ENCODE measurements at places on chromosomes 7 and 10.

DNA sequence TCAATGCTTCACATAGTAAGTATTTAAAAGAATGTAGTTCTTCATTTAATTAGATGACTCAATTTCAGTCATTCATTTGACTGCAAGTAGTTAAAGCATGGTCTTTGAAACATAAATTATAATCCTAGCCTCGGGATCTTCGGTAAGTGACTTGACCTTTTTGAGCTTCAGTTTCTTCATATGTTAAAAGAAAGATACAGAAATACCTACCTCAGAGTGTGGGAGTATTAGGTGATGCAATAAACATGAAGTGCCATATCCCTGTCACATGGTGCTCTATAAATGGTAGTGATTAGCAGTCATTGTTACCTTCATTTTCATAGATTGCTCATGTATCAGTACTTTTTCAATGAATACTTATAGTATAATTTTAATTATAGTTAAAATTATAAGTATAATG, 31.2 kb upstream of the UMAD1 start:
- no peak for DNase-seq

DNA sequence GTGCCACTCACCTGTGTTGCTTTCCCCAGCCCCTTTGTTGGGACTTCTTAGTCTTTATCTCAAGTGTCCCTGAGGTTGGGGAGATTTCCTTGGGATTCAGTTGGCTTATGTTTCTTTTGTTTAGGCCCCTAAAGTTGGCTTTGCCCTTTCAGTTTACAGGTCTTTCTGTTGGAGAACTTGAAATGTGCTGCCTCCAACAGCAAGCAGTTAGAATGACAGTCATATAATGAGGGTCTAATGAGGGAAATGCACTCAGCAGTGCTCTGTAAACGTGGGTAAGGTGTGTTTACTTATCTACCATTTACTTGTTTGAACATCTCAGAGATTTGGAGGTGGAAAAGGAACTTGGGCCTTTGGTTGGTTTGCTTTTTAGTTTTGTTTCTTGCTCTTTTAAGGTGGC, 191.4 kb upstream of the STK17A start:
- no peak for DNase-seq

DNA sequence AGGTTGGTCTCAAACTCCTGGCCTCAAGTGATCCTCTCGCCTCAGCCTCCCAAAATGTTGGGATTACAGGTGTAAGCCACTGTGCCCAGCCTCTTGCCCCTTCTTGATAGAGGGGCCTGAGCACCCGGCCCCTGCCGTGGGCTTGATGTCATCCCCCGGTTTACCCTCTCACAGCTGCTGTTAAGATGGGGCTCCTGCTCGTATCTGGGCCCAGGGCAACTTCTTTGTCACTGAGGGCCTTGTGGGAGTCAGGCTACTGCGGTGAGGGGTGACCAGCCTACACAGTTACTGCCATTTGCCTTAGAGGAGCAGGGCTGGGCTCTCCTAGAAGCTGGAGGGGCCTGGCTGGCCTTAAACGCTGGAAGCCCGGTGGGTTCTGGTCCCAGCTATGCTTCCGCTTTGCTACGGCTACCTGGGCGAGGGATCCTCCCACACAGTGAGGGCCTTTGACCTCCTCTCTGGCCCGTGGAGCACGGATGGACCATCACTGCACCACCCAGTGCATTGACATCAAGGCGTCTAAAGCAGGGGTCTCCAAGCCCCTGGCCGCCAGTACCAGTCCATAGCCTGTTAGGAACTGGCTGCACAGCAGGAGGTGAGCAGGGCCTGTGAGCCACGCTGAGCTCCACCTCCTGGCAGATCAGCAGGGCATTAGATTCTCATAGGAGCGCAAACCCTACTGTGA, 1.1 kb upstream of the TMEM130 start:
- peak; percentile 57 for DNase-seq

DNA sequence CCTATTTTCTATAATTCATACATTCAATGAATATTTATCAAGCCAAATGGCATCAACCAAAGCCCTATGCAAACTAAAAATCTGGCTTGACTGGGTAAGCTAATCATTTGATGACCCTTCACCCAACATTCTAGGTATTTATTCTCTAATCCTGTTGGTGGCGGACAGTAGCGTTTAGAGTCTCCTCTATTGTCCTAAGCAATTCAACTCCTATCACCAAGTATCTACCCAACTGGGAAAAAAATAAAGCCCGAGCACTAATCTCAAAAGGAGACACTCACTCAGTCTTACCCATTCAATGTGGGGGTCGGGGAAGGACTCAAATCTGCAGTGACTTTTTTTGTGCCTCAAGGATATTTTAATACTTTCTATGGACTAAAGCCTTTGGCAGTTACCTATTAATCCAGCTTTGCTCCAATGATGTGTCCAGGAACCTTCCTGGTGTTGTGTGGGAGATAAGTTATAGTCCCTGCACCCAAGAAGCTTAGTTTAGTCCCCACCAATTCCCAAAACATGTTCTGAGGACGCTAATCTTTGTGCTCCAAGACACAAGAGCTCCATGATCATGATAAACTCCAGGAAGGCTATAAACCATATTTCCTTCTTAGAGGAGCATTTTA, 30.6 kb downstream of the DNMBP start:
- DNase-seq: no peak

- no peak for DNase-seq
Measured at GRCh38 chr7:137661634-137662033, 185.1 kb downstream of the DGKI start.

GRCh38 chr10:120095875-120096274, 203.3 kb downstream of the SEC23IP start:
- DNase-seq: no peak

DNA sequence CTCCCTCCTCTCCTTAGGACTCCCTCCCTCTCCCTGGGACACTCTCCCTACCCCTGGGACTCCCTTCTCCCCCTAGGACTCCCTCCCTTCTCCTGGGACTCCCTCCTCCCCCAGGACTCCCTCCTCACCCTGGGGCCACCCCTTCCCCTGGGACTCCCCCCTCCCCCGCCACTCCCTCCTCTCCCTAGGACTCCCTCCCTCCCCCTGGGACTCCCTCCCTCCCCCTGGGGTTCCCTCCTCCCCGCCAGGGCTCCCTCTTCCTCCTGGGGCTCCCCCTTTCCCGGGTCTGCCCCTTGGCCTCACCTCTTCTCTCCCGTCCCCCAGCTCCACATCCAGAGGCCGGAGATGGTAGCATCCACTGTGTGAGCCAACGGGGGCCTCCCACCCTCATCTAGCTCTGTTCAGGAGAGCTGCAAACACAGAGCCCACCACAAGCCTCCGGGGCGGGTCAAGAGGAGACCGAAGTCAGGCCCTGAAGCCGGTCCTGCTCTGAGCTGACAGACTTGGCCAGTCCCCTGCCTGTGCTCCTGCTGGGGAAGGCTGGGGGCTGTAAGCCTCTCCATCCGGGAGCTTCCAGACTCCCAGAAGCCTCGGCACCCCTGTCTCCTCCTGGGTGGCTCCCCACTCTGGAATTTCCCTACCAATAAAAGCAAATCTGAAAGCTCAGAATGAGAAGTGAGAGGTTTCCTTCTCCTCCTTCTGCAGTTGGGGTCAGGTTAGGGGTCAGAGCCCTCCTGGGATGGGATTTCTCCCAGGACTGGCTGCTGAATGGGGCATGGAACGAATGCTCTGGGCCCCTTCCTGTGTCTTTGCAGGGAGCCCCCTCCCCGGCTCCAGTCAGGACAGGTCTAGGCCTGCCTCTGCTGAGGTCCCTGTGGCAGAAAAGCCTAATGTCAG, 1.4 kb upstream of the MUC17 start:
- DNase-seq: no peak

DNA sequence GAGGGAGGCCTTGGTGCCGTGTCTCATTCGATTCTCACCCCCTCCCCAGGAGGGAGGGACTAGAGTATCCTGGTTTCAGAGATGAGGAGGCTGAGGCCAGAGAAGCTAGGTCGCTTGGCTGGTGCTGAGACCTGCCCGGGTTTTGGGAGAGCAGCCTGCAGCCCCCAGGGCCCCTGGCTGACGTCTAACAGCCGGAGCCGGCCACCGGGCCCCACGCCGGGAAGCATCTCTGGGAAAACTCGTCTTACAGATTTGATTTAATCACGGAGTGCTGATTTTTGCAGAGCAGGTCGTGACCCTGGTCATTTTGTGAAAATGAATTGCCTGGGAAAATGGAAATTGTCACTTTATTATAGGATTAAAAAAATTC, 97.5 kb downstream of the MICALL2 start:
- peak; percentile 47 for DNase-seq

DNA sequence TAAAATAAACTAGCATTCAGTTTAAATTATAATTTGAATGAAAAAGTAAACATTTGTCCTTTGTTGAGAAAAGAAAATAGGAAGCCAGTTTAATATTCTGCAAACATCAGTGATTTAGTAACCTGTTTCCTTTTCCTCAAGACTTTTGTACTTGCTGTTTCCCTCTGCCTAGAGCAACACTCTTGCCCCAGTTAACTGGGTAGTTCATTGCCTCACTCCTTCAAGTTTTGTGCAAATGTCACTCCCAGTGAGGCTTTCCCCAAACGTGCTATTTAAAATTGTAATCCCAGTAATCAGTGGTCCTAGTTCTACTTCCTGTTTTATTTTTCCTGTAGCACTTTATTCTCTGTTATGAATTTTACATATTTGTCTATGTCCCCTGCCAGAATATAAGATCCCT, 23.8 kb downstream of the DLD start:
- DNase-seq: no peak

DNA sequence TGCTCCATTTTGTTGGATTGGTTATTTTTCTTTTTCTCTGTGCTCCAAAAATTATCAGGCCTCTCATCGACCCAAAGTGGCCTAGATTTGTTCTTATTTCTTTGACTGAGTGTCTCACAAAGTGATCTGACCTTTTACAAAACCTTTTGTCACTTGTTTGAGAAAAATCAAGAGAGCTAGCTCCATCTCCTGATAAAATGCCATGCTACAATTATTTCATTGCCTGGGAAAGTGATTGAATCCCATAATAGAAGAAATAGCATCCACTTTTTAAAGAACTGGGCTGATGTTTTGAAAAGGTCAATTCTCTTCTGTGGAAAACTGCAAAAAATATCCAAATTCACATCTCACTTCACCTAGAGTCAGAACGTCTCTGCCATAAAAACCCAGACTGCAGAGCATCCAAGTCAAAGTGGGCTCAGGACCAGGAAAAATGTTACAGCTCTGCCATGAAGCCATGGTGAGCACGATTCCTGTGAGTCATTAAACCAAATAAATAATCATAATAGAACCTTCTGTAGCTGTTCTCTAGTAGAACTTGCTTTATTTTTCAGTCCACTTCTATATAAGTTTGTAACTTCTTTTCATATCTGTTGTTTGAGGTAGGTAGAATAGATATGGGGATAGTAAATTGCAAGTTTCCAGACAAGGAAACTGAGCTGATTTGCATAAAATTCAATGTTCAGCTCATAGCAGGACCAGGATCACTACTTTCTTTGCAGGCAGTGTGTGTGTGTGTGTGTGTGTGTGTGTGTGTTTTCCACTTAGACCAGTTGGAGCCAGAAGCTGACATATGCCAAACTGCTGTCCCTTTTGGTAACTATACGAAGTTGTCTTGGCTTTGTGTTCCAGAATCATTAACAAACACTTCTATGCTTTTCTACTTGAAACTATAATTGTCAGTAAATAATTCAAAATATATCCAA, 632.5 kb upstream of the ANKRD30A start:
- no peak for DNase-seq

DNA sequence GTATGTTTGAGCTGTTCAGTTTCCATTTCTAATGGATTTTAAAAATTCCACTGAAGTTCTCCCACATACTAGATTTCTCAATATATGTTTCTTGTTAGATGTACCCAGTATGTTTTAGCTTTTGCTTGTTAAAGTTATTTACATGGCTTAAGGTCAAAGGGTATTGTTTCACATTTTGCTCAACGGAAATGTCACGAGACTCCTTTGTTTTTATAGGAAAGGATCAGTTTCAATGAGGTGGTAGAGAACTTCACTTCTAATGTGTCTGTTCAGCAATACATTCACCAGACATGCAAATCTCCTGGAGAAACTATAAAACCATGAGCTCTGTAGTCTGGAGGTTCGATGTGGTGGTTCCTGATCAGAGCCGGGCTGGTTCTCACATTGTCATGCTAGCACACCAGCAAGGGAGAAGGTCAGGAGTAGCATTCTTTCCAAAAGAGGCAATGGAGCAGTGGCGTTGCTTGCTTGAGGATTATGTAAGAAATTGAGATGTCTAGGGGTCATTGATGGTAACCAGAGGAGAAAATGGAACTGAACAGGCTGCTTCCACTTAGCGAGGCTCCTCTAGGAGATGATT, 114.0 kb downstream of the RAB18 start:
- no peak for DNase-seq

- DNase-seq: no peak
Measured at GRCh38 chr7:41508755-41509154, 194.1 kb downstream of the INHBA start.

DNA sequence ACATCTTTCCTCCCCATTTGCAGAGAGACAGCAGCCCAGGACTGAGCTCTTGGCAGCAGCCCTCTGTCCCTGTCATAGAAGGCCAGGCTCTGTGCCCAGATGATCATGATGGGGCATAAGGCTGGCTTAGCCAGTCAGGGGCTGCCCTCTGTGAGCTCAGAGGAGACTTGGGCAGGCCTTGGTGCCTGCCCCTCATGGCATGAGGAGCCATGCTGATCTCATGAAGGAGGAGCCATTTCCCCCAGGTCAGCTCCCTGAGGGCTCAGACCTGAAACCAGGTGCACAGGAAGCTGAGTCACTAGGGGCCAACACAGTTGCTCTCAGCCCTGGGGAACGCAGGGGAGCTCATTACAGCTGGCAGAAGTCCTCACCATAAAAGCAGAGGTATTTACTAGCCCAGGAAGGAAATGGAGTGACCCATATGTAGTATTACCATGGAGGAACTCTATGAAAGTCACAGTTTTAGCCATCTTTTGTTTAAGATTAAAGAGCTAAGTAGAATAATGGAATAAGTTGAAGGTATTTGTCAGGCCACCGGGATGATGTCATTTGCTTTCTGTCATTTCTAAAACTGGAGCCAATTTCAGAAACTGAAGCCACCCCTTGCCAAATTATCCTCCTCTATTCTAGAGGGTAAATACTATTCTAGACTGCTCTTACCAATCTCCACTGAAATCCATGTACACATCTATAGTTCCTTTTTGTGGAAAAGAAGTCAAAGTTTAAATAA, 362.4 kb upstream of the ZNF32 start:
- peak; percentile 68 for DNase-seq

DNA sequence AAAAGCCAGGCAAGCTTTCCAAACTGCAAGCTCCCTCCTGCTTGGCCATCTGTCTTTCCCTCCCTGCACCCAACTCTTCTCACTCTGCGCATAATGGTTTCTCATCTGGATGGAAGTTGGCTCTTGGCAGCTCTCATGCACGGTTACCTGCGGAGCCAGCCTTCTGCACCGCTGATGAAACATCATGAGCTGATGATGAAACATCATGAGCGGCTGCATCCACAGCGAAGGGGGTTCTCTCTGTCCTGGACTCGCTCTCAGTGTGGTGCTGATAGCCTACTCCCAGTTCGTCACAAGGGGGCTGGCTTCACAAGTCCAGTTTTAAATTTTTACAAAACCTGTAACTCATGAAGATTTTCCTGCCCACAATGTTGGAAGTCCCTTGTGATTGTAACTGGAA, 457.5 kb downstream of the ACTR3B start:
- DNase-seq: no peak
